ENCODE measurements at places on chromosomes 12 and 14.

DNA sequence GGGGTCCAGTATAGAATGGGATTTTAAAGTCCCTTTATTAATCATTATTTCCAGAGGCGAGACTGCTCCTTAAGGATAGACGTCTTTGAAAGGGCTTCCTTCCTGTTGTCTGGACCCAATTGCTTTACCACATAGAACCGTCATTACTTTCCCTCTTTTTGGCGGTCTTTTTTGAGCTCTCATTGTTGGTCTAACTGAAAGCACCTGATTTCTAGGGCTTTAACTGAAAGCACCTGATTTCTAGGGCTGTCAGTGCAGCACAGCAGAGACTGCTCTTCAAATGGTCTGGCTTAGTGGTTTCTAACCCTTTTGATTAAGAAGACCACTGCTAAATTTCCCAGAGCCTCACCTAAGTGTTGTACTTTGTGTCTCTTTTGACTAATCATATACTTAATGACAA lies 95.8 kb downstream of the PRKCH start:
- no peak for DNase-seq

- DNase-seq, result no peak
Measured at GRCh38 chr14:105890474-105891220, 364.3 kb downstream of the TMEM121 start.

- no peak for DNase-seq
Measured at GRCh38 chr12:113815031-113815430, 151.1 kb downstream of the RBM19 start.

- DNase-seq, result no peak
Measured at GRCh38 chr12:14619741-14620501, 52.2 kb upstream of the PLBD1 start.

DNA sequence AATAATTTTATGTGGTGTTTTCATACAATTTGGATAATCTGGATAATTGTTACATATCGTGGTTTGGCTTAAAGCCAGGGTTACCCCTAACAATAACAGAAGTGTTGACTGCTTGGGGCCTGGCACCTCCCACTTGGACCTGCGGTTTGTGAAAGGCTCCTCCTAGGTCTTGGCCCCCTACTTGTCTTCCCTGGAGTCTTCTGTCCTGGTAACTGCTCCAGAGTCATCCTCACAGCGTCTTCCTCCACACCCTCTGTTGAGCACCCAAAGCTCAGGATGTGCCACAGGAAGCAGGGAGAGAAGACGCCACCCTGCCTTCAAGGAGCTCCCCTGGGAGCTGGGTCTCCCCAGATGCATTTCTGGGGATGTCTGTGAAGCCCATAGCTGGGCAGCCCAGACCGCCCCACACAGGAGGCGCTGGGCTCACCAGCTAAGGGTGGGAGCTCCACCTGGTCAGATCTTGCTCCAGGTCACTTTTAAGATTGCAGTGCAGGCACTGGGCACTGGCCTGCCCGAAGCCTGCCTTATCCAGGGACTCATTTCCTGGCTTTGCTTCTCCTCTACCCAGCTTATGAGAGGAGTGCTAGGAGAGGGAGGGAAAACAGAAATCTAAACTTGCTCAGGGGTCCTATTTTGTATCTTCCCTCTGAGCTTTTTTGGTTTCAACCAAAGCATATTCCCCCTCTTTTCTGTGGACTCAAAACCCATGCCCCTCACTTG lies 98.2 kb downstream of the ZFP36L1 start:
- no peak for DNase-seq

DNA sequence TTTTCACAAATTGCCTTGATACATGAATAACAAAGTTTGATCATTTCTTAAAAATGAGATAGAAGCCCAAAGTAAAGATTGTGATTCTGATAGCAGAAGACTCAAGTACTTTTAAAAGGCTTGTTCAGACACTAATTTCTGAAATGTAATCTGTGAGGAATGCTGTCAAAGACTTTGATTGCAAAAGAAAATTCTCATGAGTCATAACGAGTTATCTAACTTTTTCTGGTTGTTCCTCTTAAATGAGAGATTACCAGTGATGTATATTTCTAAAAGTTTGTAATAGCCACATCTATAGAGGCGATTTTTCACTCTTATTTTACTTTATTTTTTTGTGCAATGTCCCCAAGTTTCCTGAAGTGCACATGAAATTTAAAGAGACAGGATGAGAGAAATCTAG lies 7.0 kb downstream of the PYGL start:
- no peak for DNase-seq

DNA sequence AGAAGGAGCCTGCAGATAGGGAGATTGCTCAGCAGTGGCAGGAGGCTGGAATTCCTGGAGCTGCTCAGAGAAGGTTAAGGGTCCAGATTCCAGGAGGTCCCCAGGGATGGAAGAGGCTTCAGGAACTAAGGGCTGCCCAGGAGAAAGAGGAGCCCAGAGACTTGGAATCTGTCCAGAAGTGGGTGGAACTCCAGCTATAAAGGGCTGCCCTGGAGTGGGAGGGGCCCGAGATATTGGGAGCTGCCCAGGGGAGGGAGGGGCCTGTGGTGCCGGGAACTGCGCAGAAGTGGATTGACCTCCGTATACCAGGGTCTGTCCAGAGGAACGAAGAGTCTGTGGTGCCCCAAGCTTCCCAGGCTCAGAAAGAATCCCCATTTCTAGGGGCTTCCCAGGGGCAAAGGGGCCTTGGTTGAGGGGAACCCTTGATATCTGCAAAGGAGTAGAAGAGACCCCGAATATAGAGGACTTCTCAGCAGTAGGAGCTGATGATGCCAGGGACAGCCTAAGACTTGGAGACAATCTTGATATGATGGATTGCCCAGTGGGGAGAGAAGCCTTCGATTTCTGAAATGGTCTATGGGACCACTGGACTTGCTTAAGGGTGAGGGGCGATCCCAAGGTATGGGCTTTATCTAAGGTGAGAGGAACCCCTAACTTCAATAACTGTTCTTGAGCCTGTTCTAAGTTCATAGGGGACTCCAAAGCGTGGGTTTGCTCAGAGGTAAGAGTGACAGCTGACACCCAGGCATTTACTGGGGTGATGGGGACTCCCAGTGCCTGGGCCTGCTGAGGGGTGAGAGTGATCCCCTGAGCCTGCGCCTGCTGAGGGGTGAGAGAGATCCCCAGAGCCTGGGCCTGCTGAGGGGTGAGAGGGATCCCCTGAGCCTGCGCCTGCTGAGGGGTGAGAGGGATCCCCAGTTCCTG lies 45.0 kb downstream of the FAM186A start:
- no peak for DNase-seq

DNA sequence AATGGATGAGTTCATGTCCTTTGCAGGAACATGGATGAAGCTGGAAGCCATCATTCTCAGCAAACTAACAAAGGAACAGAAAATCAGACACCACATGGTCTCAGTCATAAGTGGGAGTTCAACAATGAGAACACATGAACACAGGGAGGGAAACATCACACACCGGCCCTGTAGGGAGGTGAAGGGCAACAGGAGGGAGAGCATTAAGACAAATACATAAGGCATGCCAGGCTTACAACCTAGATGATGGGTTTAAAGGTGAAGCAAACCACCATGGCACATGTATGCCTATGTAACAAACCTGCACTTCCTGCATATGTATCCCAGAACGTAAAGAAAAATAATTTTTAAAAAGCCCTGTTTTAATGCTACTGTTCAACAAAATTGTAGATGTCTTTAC lies 914.2 kb upstream of the ATXN7L3B start:
- no peak for DNase-seq

- no peak for DNase-seq
Measured at GRCh38 chr12:19925841-19926240, 442.5 kb upstream of the PDE3A start.

GRCh38 chr14:105531088-105531893 lies 4.9 kb downstream of the TMEM121 start:
- DNase-seq, result no peak

DNA sequence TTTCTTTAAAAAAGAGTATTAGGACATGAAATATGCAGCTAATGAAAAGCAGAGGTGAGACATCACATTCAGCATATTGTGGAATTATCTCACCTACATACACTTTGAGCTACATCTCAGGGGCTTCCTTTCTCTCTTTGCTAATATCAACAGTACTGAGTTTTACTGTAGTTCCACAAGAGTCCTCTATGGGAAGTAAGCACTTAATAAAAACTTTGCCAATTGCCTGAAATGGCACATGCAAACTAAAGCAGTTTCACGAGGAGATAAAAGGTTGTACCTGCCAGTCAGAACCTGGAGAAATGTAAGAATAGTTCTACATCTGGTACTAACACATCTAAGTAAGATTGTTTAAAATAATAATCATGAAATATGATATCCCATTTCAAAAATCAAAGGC lies 73.5 kb upstream of the GPHB5 start:
- DNase-seq, result no peak

- DNase-seq, result no peak
Measured at GRCh38 chr14:93861836-93862235, 65.3 kb upstream of the FAM181A start.

DNA sequence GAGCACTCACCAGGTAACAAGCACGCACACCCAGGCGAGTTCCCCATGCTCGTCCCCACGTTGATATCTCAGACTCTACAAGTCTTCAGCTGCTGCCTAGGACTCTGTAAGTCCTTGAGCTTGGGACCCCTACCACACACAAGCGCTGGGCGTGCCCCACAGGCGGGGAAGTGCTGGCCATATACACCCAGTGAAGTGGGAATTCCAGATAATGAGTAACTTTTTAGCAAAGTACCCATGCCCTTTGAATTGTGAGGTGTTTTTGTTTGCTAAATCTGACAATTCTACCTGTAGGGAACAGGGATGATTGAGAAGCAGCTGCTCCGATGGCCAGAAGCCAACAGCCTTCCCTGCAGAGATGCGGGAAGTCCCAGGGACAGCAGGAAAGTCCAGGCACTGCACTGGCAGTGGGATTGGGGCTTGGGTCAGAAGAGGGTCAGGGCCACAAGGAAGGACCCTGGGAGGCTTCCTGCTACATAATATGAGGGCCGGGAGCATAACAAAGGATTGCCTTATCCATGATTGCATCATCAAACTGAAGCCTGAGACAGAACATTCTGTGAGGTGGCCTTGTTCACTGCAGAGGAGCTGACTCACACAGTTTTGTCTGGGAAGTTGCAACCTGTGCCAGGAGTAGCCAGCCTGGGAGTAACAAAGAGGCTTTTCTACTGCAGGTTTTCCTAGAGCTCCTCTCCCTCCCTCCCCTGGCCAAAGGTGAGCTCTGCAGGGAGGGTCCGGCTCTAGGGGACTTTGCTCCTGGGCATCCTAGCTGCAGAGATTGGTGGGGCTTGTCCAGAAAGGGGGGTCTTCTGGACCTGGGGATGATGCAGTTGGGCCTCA lies 13.2 kb upstream of the SERPINA3 start:
- no peak for DNase-seq

DNA sequence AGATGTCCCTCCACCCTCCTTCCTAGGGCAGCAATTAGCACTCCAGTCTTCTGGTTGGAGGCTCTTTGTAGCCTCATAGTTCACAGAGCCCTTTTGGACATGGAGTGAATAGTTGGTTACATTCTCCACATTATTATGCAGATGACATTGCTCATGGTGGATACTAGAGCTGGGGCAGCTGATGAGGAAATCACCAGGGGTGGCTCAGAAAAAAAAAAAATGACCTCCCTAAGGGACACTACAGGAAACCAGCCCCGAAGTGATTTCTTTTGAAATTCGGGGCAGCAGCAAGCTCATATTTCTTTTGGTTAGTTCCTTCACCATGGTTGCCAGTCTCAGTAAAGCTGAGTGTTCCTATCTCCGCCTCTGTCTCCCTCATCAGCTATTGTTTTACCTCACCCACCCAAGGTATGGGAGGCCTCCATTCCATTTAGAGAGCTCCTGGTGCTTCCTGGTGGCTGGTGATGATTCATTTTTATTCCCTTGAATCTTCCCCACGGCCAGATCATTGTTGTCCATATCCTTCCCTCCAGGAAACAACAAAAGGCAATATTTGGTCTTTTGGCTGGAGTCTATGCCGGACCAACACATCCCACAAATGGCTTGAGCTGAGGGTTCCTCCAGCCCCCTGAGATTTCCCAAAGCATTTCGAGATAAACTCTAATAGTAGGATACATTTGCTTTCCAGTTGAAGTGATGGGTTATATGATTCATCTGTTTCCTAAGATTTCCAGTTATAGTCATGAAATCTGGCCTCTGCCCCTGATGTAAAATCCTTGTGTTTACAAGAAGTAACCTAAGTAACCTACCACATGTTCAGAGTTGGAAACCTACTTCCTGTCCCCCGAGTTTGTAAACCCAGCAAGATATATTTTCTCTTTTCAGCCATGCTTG lies 56.2 kb upstream of the NID2 start:
- DNase-seq, result no peak

- no peak for DNase-seq
Measured at GRCh38 chr14:103848175-103849077, 1.1 kb upstream of the PPP1R13B start.

GRCh38 chr14:103028161-103028767 lies 29.1 kb downstream of the CDC42BPB start:
- DNase-seq, result no peak

DNA sequence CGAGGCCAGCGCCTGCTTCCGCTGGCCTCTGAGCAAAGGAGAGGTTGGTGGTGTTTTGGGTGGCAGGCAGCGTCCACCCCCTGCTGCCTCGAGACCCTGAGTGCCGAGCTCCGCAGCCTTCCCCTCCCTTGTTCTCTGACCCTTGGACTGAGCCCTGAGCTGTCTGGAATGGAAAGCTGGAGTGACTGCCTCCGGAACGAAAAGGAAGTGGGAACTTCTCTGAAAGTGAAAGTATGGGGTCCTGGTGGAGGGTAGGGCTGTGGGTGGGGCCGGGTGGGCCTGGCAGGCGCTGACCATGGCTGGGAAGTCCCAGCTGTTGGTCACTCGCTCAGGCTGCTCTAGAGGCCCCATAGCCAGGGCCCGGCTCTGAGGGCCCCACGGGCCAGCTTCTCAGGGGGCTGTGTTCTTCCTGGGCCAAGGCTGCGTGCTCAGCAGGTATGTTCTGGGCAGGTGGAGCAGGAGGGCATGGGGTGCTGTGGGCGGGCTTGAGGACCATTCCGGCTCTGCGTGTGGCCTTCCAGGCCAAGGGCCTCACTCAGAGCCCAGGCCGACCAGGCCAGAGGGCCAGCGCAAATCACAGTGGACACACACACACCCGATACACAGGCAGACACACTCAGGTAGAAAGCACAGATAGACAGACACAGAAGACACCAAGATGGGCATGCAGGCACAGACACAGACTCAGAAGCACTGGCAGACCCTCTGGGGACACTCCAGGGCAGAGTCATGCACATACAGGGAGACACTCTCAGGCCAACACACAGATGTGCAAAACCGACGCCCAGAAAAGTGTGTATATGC lies at the start of gene EXOC3L4:
TSS of gene EXOC3L4 (plus strand) at position 320 of the 804 bp plus-strand sequence. CDS start 5,495 bp downstream, outside the sequence.
- no peak for DNase-seq

DNA sequence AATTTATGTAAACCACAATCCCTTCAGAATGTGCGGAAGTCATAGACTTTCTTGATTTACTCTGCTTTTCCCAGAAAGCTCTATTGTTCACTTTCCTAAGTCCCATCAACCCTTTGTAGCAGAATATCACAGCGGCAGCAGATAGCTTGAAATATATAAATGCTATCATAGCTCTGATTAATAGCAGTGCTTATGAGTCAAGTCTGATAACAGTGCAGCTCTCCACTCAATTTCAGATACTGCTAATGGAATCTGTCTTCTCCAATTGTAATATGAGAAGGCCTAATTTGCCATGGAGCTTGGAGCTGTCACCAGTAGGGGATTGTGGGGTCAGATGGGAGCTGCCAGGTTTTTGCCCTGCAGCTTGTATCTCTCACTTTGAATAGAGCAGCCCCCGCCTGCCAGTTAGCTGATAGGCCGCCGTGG lies 10.9 kb downstream of the TMEM260 start:
- no peak for DNase-seq
